ENCODE measurements at places on chromosomes 2 and 18.

- DNase-seq: no peak
Observed at GRCh38 chr2:122523143-122523542, 767.7 kb downstream of the TSN start.

GRCh38 chr18:23300231-23300805, 152.8 kb upstream of the RIOK3 start:
- DNase-seq: no peak

DNA sequence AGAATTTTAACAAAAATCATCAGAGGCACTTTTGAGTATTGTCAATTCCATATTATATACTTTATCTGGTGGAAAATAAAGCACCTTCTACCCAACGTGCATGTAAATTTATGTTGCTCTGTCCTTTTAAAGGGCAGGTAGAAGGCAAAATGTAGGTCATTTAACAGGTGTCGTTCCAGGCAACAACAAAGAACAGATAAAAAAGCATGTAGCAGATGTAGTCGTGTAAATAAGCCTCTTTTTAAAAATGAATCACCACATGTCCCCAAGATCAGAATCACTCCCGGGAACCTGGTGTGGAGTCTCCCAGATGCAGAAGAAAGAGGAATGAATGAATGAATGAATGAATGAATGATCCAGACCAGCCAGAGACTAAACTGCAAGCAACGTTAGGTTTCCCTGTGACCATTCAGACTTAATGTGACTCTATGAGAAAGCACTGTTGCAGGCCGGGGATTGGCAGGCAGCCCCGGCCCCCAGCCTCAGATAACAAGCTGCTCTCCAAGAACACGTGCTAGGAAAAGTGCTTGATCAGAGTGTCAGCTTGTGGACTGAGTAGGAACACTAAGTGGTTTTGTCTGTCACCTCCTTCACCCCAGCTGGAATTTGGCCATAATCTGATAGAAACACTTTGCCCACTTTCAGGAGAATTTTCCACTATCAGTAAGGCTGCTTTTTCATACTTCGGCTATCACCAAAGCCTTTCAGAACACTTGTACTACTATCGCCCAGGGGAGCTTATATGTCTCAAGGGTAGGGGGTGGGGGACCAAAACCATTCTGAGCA, 100.6 kb downstream of the CDK15 start:
- no peak for DNase-seq

DNA sequence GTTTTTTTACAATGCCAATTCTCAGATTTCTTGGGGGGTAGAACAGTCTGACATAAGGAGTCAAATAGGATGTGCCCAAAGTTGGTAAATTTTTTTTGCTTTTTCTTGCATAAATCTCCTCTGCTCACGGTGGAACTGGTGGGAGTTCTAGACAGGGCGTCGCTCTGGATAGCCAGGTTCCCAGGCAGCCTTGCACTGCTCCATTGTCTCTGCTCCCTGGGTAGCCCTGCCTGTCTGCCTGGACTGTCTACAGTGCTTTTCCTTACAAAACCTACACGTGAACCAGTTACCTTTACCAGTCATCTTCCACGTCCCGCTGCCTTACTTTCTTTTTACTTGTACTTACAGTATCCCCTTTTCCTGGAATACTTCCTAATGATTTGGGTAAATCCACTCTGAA, 117.1 kb downstream of the ZNF407 start:
- no peak for DNase-seq

- DNase-seq: no peak
Observed at GRCh38 chr2:8750221-8750620, 68.4 kb downstream of the ID2 start.

GRCh38 chr2:495745-496275, 181.4 kb downstream of the TMEM18 start:
- DNase-seq: no peak

- DNase-seq: no peak
Observed at GRCh38 chr18:49843778-49844625, 30.7 kb upstream of the ACAA2 start.

- no peak for DNase-seq
Observed at GRCh38 chr2:235876099-235876679, 292.0 kb downstream of the GBX2 start.

GRCh38 chr2:155663265-155663664, 669.3 kb downstream of the NR4A2 start:
- no peak for DNase-seq

DNA sequence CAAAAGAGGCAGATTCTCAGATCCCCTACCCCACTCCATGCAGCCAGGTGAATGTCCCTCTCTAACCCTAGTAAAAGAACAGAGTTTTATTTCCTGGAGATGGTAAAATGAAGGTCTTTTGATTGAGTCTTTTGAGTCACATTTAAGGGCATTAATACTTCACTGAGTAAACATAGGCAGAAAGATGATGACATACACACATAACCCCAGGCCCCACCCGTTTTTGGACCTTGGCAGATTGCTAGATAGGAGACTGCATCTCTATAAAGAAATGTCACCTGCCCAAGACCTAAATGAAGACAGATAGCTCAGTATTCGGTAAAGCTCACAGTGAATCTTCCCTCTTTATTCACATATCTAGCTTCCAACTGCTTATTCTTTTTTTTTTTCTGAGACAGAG, 28.3 kb upstream of the PEX13 start:
- DNase-seq: no peak

GRCh38 chr2:120601566-120601965, 134.1 kb upstream of the GLI2 start:
- no peak for DNase-seq

DNA sequence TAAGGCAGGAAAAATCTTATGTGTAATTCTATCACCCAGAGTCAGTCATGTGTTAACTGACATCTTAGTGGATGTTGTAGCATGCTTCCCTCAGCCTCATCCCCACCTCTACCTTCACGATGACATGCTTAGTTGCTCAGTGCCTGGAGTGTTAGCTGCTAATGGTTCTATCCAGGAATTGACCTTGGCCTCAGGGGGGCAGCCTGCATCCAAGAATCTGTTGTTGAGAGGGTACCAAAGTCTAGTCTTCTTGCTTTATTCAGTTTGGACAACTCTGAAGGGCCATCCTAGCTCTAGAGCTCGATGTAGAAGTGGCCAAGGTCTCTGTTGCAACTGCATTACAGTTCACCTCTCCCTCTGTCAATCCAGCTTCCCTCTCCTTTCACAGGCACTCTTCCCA, 61.2 kb downstream of the ACYP2 start:
- peak; percentile 47 for DNase-seq

GRCh38 chr2:240643811-240644150, 18.5 kb downstream of the GPR35 start:
- no peak for DNase-seq

DNA sequence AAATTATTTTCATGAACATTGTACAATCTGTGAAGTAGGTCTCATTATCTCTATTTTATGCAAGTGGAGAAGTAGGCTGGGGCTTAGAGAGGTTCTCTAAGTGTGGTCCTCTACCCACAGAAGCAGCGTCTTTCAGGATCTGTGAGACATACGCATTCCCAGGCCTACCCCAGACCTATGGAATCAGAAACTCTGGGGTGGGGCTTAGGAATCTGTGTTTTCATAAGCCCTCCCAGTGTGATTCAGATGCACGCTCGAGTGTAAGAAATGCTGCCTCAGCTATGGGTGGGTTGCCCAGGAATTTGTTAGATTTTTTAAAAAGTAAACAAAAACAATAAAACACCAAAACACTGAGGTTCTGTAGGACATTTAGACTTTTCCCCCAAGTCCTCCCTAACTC, 14.8 kb upstream of the ZAP70 start:
- no peak for DNase-seq

DNA sequence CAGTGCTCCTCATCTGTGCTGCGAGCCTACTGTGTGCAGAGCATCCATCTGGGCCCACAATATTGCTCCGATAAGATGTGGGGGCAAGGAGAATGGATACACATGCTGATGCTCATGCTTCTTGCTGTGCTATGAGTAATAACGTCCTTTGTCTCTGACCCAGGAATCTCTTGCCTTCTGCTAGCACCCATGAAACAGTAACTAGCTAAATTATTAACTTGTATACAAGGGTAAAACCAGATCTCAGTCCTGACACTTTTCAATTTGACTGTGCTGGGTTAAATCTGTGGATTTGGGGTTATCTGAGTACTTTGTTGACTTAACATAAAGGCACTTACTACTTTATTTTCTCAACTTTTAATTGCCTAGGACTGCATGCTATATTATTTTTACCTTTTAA, 357.6 kb downstream of the SLC4A3 start:
- no peak for DNase-seq

GRCh38 chr2:30349691-30350090, 97.4 kb upstream of the LCLAT1 start:
- DNase-seq: no peak

DNA sequence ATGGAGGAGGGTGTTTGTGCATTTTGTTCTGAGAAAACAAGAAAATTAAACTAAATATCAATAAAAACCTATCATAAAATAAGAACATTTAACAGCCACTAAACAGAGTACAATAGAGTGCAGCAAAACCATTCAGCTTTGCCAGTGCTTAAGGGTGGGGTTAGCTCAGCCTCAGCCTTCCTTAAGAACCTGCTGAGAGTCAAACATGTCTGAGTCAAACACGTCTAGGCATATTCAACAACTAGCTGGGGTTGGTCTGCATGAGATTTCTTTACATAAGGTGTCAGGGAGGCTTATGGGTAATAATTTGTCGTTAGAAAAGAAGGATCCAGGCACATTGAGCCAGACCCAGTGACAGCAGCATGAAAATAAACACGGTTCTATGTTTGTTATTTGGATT, 298.2 kb downstream of the SP3 start:
- no peak for DNase-seq

DNA sequence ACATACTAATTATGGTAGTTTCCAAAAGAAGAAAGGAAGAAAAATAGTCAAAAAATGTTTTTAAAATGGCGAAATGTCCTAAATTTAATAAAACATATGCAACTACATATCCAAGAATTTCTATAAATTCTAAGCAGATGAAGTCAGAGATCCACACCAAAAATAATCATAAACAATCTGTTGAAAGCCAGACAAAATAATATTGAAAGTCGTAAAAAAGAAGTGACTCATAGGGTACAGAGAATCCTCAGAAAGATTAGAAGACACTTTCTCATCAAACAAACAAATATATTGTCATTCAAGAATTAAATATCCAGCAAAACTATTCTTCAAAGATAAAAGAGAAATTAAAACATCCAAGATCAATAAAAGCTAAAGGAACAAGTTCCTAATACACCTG, 281.4 kb upstream of the ZNF804A start:
- no peak for DNase-seq

GRCh38 chr18:36728345-36728744, 100.5 kb downstream of the TPGS2 start:
- DNase-seq: no peak

Data from HTR-8/SVneo (cell line).